ENCODE measurements at places on chromosomes 12 and 14.

DNA sequence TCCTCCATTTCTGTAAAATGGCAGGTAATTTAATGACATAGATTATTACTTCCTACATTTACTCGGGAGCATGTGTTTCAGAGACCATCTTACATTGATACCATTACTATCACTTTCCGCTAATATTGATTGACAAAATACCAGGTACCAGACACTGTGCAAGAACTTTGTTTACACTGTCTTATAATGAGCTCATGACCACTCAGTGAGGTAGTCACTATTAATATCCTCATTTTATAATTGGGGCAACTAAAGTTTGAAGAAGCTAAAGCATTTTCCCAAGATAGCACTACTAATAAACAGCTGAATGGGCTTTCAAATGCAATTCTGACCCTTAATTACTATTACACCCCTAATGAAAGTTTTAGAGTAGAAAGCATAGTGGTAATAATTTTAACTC is 734.8 kb downstream of the DIO2 start:
- no peak for DNase-seq

DNA sequence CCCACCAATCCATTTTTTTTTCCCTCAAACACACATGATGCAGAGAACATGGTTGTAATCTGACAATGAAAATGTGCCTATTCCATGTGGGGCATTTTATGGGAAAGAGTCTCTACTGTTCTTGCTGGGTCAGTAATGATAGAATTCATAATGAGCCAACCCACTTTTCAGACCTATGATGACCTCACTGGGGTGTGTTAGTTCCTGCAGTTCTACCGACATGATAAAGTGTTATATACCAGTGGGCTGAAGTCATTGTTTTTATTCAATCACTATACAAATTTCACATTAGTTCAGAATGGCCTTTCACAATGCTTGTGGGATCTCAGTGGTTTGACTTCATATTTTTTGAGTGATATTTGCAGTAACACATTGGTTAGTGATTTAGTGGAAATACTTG is 47.5 kb downstream of the PPFIBP1 start:
- DNase-seq: no peak

GRCh38 chr14:89669193-89669592 is 252.2 kb upstream of the FOXN3 start:
- no peak for DNase-seq

DNA sequence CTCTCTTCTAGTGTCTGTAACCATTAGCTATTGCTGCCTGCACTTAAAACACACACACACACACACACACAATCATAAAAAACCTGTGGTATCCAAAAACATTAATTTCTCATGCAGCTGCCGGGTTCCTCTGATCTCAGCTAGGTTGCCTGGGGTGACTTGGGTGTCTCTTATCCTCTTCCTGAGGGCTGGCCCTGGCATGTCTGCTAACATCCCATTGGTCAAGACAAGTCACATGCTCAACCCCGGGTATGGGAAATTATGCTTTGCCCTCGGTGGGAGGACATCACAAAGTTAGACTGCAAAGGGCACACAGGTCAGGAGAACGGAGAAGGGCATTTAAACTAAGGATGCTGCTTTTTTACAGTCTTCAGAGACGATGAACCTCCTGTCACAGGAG is 55.7 kb downstream of the TRPV4 start:
- DNase-seq: no peak

DNA sequence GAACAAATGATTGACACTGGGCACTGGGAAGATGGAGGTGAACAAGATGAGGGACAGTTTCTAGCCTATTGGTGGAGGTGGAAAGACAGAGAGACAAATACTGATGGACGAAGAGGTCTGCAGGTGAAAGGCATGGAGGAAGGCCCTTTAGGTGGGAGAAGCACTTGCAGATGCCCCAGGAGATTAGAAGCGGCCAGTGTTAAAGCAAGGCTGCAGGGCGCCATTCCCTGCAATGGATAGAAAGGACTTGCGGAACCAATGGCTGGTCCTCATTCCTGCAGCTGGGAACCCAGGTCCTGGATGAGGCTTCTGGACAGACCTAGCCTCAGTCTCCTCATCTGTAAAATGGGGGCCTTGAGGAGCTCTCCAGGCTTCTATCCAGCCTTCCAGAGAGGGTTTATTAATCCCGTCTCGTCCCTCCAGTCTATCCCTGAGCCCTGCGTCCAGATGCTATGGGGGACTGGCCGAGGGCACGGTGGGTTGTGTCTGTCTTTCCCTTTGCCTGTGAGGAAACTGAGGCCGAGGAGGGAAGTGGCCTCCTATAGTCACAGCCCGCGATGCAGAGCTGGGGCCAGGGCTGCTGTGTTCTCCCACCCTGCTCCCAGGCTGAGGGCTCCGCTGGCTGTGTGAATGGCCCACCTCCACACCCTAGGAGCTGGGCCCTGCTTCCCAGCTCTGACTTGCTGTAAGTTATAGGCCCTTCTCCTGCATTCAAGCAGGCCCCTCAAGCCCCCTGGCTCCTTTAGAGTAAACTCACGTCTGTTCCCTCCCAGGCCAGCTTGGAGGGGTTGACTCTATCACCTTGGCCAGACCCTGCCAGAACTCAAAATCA is 33.0 kb downstream of the CYP46A1 start:
- DNase-seq: no peak

DNA sequence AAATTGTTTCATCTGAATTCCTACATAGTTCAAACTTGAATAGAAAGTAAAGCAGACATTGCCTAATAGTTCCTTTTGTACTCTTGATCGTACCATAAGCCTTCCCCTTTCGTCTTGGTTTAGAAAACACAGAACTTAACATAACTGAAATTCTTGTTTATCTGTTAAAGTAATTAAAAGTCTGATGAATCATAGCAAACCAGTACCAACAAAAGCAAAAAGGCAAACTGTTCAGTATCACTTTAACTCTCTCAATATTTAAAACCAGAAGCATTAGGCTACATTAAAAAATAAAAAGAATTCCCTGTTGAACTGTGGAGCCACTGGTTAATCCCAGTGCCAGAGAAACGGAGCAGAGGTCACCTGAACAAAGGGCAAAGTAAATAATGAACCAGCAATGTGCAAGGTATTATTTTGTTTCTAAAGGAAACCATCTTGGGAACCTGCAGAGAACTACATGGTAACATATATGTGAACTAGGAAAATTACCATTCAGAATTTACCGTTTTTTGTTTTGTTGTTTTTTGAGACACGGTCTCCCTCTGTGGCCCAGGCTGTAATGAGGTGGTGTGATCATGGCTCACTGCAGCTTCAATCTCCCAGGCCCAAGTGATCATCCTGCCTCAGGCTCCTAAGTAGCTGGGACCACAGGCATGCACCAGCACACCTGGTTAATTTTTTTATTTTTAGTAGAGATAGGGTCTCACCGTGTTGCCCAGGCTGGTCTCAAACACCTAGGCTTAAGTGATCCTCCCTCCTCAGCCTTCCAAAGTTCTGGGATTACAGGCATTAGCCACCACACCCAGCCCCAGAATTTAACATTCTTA is 17.1 kb upstream of the HIGD1C start:
- DNase-seq: no peak

DNA sequence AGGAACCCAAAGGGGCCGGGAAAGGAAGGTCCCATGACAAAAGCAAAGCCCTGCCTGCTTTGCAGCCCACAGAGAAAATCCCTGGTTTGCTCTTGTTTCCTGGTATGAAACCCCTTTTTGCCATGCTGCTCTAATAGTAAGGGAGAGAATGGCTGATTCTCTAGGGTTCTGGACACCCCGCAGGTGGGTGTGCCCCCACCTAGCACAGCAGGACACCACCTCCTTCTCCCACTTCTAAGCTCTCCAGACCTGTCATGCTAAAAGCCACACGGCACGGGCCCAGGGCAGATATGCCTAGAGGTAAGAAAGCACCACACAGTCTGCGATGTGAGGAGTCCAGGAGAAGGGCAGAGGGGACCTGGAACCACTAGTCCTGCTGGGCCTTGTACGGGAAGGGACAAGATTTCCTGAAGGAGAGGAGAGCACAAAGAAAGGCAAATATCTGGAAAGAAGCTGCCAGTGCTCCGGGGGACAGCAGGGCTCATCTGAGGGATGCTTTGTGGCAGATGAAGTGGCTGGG is 113.3 kb downstream of the BCL11B start:
- DNase-seq: no peak

DNA sequence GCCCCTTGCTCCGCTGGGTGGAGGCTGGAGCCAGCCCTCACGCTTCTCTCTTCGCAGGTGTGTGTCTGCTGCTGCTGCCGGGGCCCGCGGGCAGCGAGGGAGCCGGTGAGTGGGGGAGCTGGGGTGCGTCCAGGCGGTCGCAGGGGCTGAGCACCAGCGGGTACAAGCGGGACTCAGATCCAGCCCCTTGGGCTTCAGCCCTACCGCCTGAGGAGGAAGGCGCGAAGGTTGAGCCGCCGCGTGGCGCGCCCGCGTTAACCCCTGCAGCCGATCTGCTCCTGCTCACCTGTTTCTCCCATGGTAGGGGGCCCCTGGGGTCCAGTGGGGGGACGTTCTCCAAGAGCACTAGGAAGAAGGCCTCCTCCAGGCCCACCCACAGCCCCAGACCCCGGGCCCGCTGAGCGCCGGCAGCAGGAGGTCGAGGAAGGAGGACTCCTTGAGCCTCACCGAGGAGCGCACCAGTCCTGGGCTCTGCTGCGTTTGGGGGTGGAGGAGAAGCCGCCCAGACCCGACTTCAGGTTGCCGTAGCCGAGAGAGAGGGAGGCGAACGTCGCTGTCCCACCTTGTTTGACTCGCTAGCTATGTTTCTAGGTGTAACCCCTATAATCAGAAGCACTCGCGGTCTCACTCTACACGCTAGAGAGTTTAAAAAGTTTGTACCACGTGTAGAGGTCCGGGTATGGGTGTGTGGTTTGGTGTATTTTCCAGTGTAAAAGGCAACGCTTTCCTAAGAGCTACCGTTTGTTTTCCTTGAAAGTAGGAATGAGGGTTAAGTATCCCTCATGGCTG is 834 bp downstream of the COCH start:
- peak; percentile 71 for DNase-seq

GRCh38 chr14:27026097-27026496 is 428.3 kb upstream of the NOVA1 start:
- no peak for DNase-seq

DNA sequence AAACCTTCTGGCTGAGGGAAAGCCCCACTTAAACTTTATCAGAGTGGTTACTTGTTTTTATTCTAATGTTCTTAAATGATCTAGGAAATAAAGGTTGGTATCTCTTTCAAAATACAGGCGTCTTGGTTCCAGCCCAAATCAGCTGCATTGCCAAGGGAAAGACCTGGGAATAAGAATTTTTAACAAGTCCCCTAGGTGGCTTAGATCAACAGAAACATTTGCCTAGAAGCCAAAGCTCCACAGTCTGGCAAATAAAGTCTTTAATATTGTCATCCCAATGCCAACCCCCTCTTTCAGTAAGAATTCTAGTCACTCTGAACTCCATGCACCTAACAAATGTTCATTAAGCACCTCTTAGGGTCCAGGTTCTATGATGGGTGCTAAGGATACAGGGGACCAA is 66.8 kb downstream of the ARL6IP4 start:
- DNase-seq: no peak

DNA sequence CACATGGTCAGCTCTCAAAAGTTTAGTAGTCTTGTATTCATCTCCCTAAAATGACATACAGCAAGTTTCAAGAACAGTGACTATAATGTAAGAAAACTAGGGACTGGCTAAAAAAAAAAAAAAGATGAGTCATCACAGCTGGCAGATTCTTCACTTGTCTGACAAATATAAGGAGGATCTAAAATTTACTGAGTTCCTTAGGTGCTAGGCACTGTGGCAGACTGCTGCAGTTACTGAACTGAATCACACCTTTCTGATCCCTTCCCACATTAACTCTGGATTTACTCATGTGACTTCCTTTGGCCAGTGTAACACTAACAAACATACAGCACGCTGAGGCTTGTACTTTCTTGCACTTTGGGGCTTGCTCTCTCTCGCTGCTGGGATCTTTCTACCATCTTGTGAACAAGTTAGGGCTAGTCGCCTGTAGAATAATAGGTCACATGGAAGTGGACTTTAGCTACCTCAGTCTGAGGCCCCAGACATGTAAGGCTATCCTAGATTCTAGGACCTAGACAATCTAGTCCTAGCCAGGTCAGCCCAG is 32.1 kb downstream of the BAZ1A start:
- no peak for DNase-seq

DNA sequence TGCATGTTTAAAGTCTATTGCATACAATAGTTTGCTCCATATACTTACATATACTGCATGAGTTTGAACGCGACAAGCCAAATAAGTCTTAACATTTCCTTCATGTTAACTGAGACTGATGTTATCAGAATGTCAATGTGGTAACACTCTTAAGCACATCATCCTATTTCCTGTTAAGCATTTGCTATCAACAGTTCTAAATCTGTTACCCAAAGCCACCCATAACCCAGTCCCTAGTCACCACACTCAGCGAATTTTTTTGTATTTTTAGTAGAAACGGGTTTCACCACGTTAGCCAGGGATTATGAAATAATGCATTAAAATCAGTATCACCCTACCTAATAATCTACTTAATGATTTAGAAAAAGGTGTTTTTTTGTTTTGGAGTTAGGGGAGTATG is 39.4 kb downstream of the HNRNPC start:
- DNase-seq: no peak

GRCh38 chr12:103530307-103531066 is 34.7 kb upstream of the C12orf42 start:
- DNase-seq: no peak

- DNase-seq: no peak
These were observed 9.2 kb upstream of the LBHD2 start for GRCh38 chr14:103074729-103075367.

DNA sequence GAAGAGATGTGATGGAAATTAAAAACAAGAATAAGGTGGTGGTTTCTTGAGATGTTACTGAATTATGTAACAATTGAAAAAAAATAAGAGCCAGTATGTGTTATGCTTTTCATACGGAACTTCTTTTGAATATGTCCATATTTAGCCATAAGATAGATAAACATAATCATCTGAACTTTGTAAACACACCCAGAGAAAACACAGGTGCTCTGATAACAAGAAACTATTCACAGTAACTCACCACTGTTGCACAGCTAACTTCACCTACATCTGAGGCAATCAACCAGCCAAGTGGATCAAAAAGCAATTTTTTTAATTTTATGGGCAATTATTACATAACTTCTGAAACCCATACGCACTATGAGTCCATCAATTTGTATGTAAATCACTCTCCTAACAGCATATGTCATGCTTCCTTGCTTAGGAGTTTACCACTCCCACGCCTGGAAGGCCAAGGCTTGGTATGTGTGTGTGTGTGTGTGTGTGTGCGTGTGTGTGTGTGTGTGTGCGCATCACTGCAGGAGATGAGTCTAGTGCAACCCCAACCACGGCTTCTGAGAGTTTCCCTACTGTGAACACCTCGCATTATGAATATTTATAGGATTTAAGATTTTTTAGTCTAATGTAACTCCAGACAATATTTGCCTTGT is 443.4 kb downstream of the BCAT1 start:
- no peak for DNase-seq

DNA sequence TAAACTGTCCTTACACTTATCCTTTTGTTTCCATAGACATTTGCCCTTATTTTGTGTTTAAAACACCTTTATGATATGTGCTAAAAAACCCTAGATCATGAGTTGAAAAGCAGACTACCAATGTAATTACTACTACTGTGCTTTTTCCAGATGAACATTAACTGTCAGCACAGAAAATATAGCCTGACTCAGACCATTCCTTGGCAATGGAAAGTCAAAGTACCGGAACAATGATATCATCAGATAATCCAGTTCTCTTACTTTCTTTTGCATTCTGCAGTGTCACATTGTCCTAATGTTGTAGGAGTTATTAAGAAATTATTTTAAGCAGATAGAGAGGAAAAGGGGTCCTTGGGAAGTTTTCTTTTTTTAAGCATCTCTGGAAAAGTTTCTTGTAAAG is 1189.0 kb upstream of the FLRT2 start:
- no peak for DNase-seq
